CD8-positive, alpha-beta memory T cell (primary cell): ENCODE measurements at places on chromosomes 3 and 15. TPM values are rescaled to one million over a fixed set of nuclear protein-coding genes. Genes with fewer than 3 reads are reported as not detected.

DNA sequence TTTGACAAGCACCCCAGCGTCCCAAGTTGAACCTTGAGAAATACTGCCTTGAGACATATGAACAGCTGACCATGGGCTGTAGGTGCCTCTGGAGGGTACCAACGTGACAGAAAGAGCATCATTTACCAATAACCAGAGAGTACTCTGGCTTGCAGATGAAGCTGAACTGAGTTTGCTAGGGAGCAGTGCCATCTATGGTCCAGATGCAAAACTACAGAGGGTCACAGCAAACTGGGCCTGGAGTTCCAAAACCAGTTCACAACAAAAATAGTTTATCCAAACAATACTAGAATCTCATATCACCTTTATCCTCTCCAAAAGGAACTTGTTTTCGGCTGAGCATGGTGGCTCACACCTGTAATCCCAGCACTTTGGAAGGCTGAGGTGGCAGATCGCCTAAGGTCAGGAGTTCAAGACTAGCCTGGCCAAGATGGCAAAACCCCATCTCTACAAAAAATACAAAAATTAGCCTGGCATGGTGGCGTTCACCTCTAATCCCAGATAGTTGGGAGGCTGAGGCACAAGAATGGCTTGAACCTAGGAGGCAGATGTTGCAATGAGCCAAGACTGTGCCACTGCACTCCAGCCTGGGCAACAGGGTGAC is 69.3 kb downstream of the CHAC1 start:
- no peaks in the 10 kb centered on the region for H3K27me3 ChIP-seq
- H3K36me3 ChIP-seq: peaks cover 22% of the 10 kb centered on the region
- H3K27ac ChIP-seq: no peak overlapping the region
- H3K4me3 ChIP-seq: no peak overlapping the region
- no peak for DNase-seq

SH2D7 gene
- not detected for total RNA-seq

GP5 gene
- 0.42 TPM for total RNA-seq

- H3K27ac ChIP-seq: no peak overlapping the region
- H3K4me3 ChIP-seq: no peak overlapping the region
- no peak for DNase-seq
- H3K36me3 ChIP-seq: no peaks in the 10 kb centered on the region
Observed at GRCh38 chr3:98646680-98647079, 53.3 kb upstream of the CPOX start.

SPATA12 gene
- not detected for total RNA-seq
